Body of pancreas (tissue), 4 donors: ENCODE measurements at places on chromosomes 1 and 21. TPM values are rescaled to one million over a fixed set of nuclear protein-coding genes. Genes with fewer than 3 reads are reported as not detected.

DNA sequence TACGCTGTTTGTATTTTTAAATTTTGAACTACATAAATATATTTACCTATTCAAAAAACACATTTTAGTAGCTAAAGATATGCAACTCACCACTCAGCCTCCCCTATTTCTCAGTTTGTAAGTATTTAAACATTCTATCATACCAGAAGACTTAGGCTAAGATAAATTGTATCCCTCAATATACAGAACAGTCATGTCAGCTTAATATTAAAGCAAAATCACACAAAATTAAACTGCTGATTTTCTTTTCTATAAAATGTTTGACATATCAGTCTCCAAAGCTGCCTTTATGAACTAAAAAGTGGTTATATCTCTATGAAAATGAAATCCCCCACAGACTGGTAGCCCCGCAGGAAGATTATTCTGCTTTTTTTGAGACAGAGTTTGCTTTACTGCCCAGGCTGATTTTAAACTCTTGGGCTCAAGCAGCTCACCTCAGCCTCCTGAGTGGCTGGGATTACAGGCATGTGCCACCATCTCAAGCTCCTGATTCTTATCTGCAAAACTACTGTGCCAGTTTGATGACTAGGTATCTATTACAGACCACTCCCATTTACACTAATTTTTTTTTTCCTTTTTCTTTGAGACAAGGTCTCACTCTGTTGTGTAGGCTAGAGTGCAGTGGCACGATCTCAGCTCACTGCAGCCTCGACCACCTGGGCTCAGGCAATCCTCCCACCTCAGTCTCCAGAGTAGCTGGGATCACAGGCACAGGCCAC lies 37.6 kb downstream of the NRDC start:
- no peak for DNase-seq

TAL1 gene
- total RNA-seq: 2.3 TPM

GRCh38 chr1:109254621-109255096 lies 5.3 kb downstream of the CELSR2 start:
- DNase-seq: no peak

SIM2 gene
- total RNA-seq: not detected

GRCh38 chr1:160189649-160190625 lies at the start of gene CASQ1:
Gene CASQ1 (plus strand): TSS chr1:160190575. CDS start chr1:160190752, 177 bp downstream.
- DNase-seq: peak; percentile 38

MYOG gene
- not detected for total RNA-seq

DNA sequence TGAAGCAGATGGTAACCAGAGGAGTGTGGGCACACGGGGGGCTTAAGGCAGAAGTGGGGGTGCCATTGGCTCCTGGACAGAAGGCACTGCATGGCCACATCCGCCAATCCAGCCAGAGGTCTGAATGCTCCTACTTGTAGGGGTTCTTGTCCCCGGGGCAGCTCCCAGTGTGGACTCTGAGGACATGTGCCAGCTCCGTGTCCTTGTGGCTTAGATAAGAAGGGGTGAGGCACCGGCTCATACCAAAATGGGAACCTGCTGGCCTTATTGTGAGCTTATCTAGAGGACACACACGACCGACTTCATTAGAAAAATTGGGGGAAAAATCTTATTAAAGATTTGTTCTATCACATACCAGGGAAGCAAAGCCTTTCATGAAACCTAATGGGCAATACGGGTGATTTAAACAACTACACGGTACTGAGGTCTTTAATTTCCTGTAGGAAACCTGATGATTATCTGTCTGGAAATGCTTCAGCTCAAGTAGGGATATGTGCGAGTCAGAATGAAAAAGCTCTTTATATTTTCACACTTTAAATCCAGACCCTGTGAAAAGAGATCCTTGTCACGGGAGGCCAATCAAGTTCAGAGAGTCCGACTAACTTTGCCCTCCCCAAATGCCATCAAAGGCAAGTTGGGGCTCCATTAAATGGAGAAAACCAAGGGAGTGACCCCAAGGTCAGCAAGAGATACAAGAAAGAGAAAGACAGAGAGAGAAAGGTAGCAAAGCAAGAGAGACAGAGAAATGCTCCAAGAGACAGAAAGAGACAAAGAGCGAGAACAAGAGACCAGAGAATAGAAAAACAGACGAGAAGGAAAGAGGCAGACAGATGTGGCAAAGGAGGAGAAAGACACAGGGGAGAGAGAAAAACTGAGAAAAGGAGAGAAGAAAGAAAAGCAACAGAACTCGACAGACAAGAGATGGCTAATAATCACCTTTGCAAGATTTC lies 14.1 kb upstream of the KCNN3 start:
- no peak for DNase-seq

DNA sequence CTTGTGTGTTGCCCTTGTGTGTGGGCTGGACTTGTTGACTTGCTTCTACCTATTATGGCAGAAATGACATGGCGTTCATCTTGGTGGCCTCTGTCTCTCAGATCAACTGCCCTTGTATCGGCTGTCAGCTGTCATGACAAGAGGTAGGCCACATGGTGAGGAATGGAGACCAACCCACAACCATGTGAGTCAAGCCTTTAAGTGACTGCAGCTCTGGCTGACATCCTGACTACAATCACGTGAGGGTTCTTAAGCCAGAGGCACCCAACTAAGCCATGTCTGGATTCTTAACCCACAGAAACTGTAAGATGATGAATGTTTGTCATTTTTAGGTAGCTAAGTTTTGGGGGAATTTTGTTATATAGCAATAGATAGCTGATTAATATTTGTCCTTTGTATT lies 82.1 kb downstream of the KCND3 start:
- no peak for DNase-seq

FOXD3 gene
- total RNA-seq: 0.26 TPM

DNA sequence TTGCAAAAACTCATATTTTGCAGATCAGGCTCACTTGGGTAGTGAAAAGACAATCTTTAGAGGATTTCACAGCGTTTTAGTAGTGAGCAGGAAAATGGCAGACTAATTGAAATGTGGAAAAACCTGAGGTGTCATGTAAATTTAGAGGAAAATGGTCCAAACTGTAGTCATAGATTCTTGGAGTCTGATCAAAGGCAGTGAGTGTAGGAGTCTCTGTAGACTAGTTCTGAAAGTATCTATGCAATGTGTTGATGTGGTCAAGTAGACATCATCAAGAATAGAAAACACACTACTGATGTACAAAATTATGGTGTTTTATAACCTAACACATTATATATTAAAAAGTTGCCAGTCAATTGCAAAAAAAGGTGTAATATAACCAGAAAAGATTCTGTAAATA lies 143.2 kb upstream of the C1orf105 start:
- DNase-seq: no peak

- no peak for DNase-seq
These were observed 114.1 kb downstream of the PRDM2 start for GRCh38 chr1:13814131-13814530.

TNFSF18 gene
- not detected for total RNA-seq
